Articular chondrocyte of knee joint (primary cell): ENCODE measurements at places on chromosomes 3 and 15. TPM values are rescaled to one million over a fixed set of nuclear protein-coding genes. Genes with fewer than 3 reads are reported as not detected.

The HDGFL3 gene
- 35.7 and 47.7 TPM in 2 replicates for total RNA-seq

The FBXO40 gene
- total RNA-seq: not detected in 2 replicates

The MUC20 gene
- 1.4 and 1.6 TPM in 2 replicates for total RNA-seq

The TUSC7 gene
- not detected in 2 replicates for total RNA-seq

The SLC22A14 gene
- 0.32 and 0.52 TPM in 2 replicates for total RNA-seq

The SIDT1 gene
- total RNA-seq: not detected in 2 replicates

The TADA3 gene
- 77.7 and 83.3 TPM in 2 replicates for total RNA-seq

The HHATL gene
- total RNA-seq: not detected in 2 replicates

The ANP32A gene
- 34.6 and 40.5 TPM in 2 replicates for total RNA-seq

The BCL2A1 gene
- total RNA-seq: 0.43 and 1.7 TPM in 2 replicates

The TRPM7 gene
- total RNA-seq: 131 and 139 TPM in 2 replicates

The HYKK gene
- 4.7 and 6.7 TPM in 2 replicates for total RNA-seq

The COL6A6 gene
- total RNA-seq: under 0.01 TPM in 1 of 2 replicates, not detected in the other

The SLC25A36 gene
- 112 and 148 TPM in 2 replicates for total RNA-seq

The PLS1 gene
- 0.26 and 0.97 TPM in 2 replicates for total RNA-seq

The CEP19 gene
- 3.5 and 4.6 TPM in 2 replicates for total RNA-seq

The CFAP20DC gene
- 4.2 and 6.2 TPM in 2 replicates for total RNA-seq

The CCDC13 gene
- total RNA-seq: 0.91 and 0.97 TPM in 2 replicates

The TERC gene
- 119 and 220 TPM in 2 replicates for total RNA-seq

The KLHL25 gene
- total RNA-seq: 2.5 and 3.3 TPM in 2 replicates

The LDHAL6B gene
- not detected in 2 replicates for total RNA-seq

The AMT gene
- 0.22 and 0.78 TPM in 2 replicates for total RNA-seq

The IL5RA gene
- total RNA-seq: not detected in 2 replicates

The ARPIN gene
- 17.0 and 17.2 TPM in 2 replicates for total RNA-seq

The ZNF80 gene
- total RNA-seq: not detected in 2 replicates

The SLC24A5 gene
- total RNA-seq: not detected in 2 replicates

The CHSY1 gene
- 57.4 and 70.0 TPM in 2 replicates for total RNA-seq

The TMEM212 gene
- total RNA-seq: not detected in 2 replicates

The GXYLT2 gene
- 49.0 and 51.0 TPM in 2 replicates for total RNA-seq

The SEMA6D gene
- total RNA-seq: 10.5 and 11.1 TPM in 2 replicates
